ENCODE measurements at places on chromosomes 7 and 10.
A peak's percentile ranks its signal among the peaks of the same experiment; 100 is the strongest.

DNA sequence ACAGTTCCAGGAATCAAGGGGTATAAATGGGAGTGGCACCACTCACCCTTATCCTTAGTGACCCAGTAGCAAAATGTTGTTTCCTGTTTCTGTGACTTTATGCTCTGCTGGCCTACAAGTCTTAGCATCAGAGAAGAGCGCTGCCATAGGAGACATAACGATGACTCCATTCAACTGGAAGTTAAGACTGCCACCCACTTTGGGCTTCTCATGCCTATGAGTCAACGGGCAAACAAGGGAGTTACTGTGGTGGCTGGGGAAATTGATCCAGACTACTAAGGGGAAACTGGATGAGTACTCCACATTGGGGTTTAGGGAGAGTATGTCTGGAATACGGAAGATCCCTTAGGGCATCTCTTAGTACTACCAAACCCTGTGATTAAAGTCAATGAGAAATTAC is 40.6 kb upstream of the PIK3CG start:
- no peak for DNase-seq

GRCh38 chr10:71584461-71584860 is 135.1 kb downstream of the C10orf105 start:
- DNase-seq = no peak

- peak; percentile 79 for DNase-seq
These were observed 23.2 kb upstream of the ZNF32 start for GRCh38 chr10:43671659-43672531.

DNA sequence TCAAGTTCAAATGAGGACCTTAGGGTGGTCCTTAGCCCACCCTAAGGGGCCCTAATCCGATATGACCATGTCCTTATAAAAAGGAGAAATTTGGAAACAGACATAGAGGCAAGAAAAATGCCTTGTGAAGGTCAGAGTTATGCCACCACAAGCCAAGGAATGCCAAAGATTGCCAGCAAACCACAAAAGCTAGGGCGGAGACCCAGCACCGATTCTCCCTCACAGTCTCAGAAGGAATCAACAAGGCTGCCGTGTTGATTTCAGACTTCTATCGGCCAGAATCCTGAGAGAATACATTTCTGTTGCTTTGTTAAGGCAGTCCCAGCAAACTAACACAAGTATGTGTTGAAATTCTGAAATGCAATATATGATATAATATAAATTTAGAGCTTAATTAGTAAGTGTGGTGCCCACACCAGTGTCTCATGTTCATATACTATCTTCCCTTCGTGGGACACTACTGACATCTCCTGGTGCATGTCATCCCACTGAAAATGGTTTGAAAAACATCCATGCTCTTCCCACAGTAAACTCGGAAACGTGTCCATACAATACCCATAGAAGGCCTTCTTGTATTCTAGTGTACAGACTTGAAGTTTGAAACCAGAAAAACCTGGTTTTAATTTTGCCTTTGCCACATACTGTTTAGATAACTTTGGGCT is 349.0 kb downstream of the TNS3 start:
- DNase-seq = no peak

GRCh38 chr10:117545141-117546019 is 2.8 kb downstream of the EMX2 start:
- no peak for DNase-seq

GRCh38 chr10:21020545-21020944 is 123.4 kb upstream of the NEBL start:
- DNase-seq = no peak

DNA sequence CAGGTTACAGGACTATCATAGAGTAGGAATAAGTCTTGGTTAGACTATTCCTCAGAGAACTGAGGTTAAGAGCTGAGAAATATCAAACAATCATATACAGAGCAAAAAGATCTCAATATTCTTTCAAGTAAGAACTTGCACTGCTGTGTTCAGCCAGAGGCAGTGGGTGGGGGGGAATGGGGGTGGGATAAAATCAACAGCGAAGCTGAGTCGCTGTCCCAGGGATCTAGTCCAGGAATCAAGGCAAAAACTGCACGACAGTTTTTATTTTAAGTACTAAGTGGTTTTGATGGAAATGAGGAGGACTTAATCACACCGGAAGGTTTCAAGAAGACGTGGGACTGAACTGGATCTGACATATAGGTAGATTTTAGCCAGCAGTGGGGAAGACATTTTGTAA is 159.1 kb downstream of the SRPK2 start:
- DNase-seq = no peak
